Endothelial cell of umbilical vein (primary cell): ENCODE measurements at places on chromosomes 2 and 18.
A peak's percentile ranks its signal among the peaks of the same experiment; 100 is the strongest.

DNA sequence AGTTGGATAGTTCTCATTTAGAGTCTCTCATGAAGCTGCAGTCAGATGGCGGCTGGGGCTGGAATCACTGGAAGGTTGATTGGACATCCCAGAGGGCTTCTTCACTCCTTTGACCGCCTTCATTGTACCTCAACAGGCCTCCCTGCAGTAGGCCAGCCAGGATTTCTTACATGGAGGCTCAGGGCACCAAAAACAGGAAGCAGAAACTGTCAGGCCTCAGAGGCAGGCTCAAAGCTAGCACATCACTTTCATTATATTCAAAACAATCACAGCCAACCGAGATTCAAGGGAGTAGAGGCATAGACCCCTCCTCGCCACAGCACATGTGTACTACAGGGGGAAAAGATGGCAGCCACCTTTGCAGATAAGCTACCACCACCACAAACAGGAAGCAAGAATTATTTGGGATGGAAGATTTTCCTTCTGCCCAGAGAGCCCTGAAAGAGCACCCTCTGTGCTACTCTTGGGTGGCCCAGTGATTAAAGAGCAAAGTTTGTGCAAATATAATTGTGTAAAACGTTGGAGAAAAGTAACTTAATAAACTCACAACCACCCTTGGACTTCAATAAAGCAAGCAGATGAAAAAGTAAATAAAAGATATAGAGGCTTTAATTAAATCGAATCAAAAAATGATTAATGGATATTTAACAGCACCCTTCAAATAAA lies 155.3 kb downstream of the GFPT1 start:
- no peaks in the 10 kb centered on the region for H3K27me3 ChIP-seq
- H3K4me1 ChIP-seq, result no peaks in the 10 kb centered on the region
- DNase-seq, result no peak
- H3K36me3 ChIP-seq, result no peaks in the 10 kb centered on the region
- H3K4me3 ChIP-seq, result no peak overlapping the region

- peaks cover 3% of the 10 kb centered on the region for H3K27me3 ChIP-seq
- no peak overlapping the region for H3K4me3 ChIP-seq
- no peak for DNase-seq
These were observed 334.7 kb downstream of the HRH4 start for GRCh38 chr18:24795129-24795528.

GRCh38 chr18:74631623-74632350 lies 34.1 kb downstream of the ZNF407 start:
- H3K4me3 ChIP-seq, result no peak overlapping the region
- H3K27ac ChIP-seq, result peak overlapping the region; percentile 35
- no peaks in the 10 kb centered on the region for H3K36me3 ChIP-seq
- DNase-seq, result peak; percentile 61
- H3K4me1 ChIP-seq, result peaks cover 14% of the 10 kb centered on the region

- H3K4me1 ChIP-seq, result no peaks in the 10 kb centered on the region
- no peaks in the 10 kb centered on the region for H3K27me3 ChIP-seq
- DNase-seq, result no peak
- no peak overlapping the region for H3K4me3 ChIP-seq
- no peak overlapping the region for H3K27ac ChIP-seq
- H3K36me3 ChIP-seq, result no peaks in the 10 kb centered on the region
These were observed 1719.2 kb upstream of the LRRTM1 start for GRCh38 chr2:82023710-82024109.

DNA sequence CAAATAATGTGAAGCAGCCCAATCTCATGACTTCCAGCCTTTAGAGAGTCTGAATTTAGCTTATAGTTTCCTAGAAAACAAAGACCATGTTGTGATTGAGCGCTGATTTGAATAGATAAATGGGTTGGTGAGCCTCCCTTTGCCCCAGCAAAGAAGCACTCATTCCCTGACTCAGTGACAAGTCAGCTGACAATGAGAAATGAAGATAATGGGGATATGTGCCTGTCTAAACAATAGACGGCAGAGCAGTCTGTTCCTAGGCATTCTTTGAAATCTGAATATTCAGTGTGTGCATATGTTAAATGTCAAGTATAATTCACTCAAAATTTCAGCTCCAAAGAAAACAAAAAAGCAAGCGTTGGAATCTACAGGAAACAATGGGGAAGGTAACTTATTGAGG lies 34.8 kb upstream of the LINC00305 start:
- DNase-seq, result no peak
- no peaks in the 10 kb centered on the region for H3K4me1 ChIP-seq
- H3K36me3 ChIP-seq, result no peaks in the 10 kb centered on the region

- no peaks in the 10 kb centered on the region for H3K36me3 ChIP-seq
- peak; percentile 11 for DNase-seq
These were observed 33.1 kb upstream of the YPEL5 start for GRCh38 chr2:30113617-30114293.

GRCh38 chr2:102187496-102188150 lies 800 bp downstream of the IL1RL2 start:
- no peaks in the 10 kb centered on the region for H3K36me3 ChIP-seq
- no peaks in the 10 kb centered on the region for H3K27me3 ChIP-seq
- DNase-seq, result peak; percentile 40
- H3K27ac ChIP-seq, result no peak overlapping the region
- peak overlapping the region; percentile 38 for H3K4me3 ChIP-seq
- peaks cover 18% of the 10 kb centered on the region for H3K4me1 ChIP-seq

- no peak overlapping the region for H3K27ac ChIP-seq
- H3K4me3 ChIP-seq, result no peak overlapping the region
- no peak for DNase-seq
- H3K36me3 ChIP-seq, result no peaks in the 10 kb centered on the region
These were observed 144.4 kb upstream of the RNF152 start for GRCh38 chr18:62037012-62037742.

- H3K4me3 ChIP-seq, result no peak overlapping the region
- DNase-seq, result no peak
- no peaks in the 10 kb centered on the region for H3K4me1 ChIP-seq
- no peaks in the 10 kb centered on the region for H3K36me3 ChIP-seq
- H3K27ac ChIP-seq, result no peak overlapping the region
These were observed 236.8 kb downstream of the EPHA4 start for GRCh38 chr2:221335219-221335752.

- no peak within 1 kb of the TSS for H3K4me3 ChIP-seq
- no peaks in the 10 kb centered on the region for H3K4me1 ChIP-seq
- no peaks in the 10 kb centered on the region for H3K27me3 ChIP-seq
- H3K36me3 ChIP-seq, result no peaks in the 10 kb centered on the region
These were observed at the start of gene CNTNAP5 for GRCh38 chr2:124025171-124025580. CNTNAP5 (plus strand) TSS chr2:124025287; CDS start chr2:124025651, 364 bp downstream.

- H3K27me3 ChIP-seq, result no peaks in the 10 kb centered on the region
- no peaks in the 10 kb centered on the region for H3K36me3 ChIP-seq
These were observed 92.6 kb downstream of the SPATS2L start for GRCh38 chr2:200399046-200399445.

GRCh38 chr2:28055325-28055970 lies 164.9 kb downstream of the BABAM2 start:
- DNase-seq, result peak; percentile 47
- peaks cover 21% of the 10 kb centered on the region for H3K4me1 ChIP-seq
- no peaks in the 10 kb centered on the region for H3K36me3 ChIP-seq
- H3K27me3 ChIP-seq, result no peaks in the 10 kb centered on the region

DNA sequence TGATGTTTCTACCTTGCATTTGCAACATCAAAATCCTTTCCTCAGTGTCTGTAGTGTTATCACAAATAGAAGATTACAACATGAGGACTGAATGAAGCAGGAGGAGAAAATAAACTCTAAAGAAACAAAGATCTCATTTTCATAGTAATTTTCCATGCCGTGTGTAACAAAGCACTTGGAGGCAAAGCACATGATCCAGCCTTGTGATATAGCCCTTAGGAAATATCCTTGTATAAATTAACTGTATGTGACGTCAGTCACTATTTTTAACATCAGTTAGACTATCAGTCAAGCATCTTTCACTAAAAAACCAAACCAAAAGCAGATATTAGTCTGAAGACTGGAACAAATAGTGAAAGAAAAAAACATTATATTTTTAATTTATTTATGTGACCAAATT lies 492.1 kb upstream of the CNTNAP5 start:
- no peaks in the 10 kb centered on the region for H3K4me1 ChIP-seq
- H3K27ac ChIP-seq, result no peak overlapping the region
- DNase-seq, result no peak
- H3K4me3 ChIP-seq, result no peak overlapping the region
- H3K36me3 ChIP-seq, result no peaks in the 10 kb centered on the region

GRCh38 chr2:164993287-164994016 lies 38.1 kb upstream of the SLC38A11 start:
- no peaks in the 10 kb centered on the region for H3K4me1 ChIP-seq
- no peaks in the 10 kb centered on the region for H3K27me3 ChIP-seq
- H3K4me3 ChIP-seq, result no peak overlapping the region
- no peaks in the 10 kb centered on the region for H3K36me3 ChIP-seq
- no peak overlapping the region for H3K27ac ChIP-seq
- DNase-seq, result no peak

GRCh38 chr2:146597291-146597690 lies 1247.5 kb upstream of the ACVR2A start:
- H3K4me1 ChIP-seq, result no peaks in the 10 kb centered on the region
- no peak overlapping the region for H3K4me3 ChIP-seq
- no peak overlapping the region for H3K27ac ChIP-seq

GRCh38 chr2:15799432-15799827 lies 140.9 kb upstream of the MYCN start:
- no peaks in the 10 kb centered on the region for H3K27me3 ChIP-seq
- H3K27ac ChIP-seq, result no peak overlapping the region
- no peaks in the 10 kb centered on the region for H3K4me1 ChIP-seq
- no peaks in the 10 kb centered on the region for H3K36me3 ChIP-seq

- peaks cover 2% of the 10 kb centered on the region for H3K27me3 ChIP-seq
- H3K4me3 ChIP-seq, result no peak overlapping the region
- peaks cover 17% of the 10 kb centered on the region for H3K4me1 ChIP-seq
- DNase-seq, result no peak
- H3K36me3 ChIP-seq, result no peaks in the 10 kb centered on the region
These were observed 2.9 kb upstream of the LNPK start for GRCh38 chr2:176004934-176005333.

GRCh38 chr2:219199470-219200211 lies 6.9 kb upstream of the ZFAND2B start:
- no peaks in the 10 kb centered on the region for H3K4me1 ChIP-seq
- no peak overlapping the region for H3K4me3 ChIP-seq
- DNase-seq, result no peak
- H3K27ac ChIP-seq, result no peak overlapping the region

DNA sequence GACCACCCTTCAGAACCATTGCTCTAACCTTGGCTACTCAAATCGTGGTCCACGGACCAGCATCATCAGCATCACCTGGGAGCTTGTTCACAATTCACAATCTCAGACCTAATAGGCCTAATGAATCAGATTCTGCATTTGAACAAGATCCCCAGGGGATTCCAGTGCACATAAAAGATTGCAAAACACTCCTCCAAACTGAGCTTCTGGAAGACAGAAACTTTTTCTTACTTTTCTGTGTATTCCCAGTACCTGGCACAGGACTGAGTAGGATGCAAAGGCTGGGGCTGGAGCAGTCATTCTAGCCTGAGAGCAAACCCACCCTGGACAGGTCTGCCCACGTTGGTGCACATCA lies 115.1 kb upstream of the COPS8 start:
- no peaks in the 10 kb centered on the region for H3K27me3 ChIP-seq
- H3K36me3 ChIP-seq, result no peaks in the 10 kb centered on the region
- DNase-seq, result no peak
- H3K27ac ChIP-seq, result no peak overlapping the region
- H3K4me1 ChIP-seq, result peaks cover 4% of the 10 kb centered on the region

DNA sequence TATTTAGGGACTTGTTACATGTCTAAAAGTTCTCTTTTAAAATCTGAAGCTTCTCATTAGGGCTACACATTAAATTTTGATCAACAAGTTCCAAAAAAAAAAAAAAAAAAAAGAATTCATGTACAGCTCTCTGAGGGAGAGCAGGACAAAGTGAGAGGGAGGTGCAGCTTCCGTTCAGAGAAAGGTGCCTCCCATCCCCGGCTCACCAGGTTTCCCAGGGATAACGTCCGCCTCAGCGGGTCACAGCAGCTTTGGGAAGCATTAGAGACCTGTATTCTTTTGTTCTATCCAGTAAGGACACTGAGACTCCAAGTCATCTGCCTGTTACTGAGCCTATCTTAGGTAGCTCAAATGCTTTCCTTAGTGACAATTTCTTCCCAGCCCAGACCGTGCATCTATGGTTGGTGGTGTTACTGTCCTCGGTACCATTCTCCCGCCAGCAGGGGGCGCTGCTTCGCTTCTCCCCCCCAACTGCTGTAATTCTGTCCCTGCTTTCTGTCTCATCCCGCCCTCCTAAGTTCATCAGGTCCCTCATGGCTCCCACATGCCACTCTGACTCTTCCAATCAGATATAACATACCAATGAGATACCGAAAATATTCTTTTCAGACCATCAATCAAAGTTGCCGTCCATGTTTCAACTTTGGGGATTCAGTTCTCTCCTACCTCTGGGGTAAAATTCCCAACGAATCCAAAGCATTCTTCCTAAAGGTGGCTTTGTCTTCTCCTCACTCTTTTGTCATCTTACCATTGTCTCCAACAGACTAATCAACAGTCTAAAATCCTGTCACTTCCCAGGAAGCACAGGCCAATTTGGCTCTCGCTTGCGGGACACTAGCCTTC lies 466.5 kb downstream of the METTL4 start:
- DNase-seq, result peak; percentile 58
- no peaks in the 10 kb centered on the region for H3K36me3 ChIP-seq
- no peak overlapping the region for H3K4me3 ChIP-seq
- no peaks in the 10 kb centered on the region for H3K27me3 ChIP-seq
- H3K4me1 ChIP-seq, result no peaks in the 10 kb centered on the region

DNA sequence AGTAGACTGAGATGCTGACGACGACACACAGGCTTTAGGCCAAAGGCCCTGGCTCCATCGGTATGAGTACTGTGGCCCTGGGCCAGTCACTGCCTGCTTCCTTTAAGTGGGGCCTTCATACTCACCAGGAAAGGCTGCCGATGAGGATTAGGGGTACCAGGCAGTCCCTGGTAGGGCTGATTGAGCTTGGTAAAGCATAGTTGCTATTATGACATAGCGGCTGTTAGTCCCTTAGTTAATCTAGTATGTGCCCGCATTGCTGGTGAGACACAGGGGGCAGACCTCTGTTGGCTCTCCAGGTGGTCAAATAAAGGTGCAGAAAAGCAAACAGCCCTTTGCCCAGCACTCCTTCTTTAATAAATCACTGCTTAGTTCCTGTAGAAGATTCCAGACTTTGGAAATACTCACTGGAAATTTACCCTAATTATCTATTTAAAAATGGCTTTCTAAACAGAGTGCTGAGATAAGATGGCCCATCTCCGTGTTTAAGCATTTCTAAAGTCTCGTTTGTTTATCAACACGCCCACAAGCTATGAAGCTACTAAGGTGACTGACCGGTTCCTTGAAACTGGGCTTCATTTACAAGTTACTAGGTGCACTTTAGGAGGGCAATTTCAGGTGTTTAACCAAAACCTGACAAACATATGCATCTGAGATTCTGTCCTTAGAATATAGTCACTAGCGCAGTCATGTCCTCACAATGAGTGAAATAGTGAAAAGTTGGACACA lies 8.7 kb upstream of the BIN1 start:
- H3K36me3 ChIP-seq, result no peaks in the 10 kb centered on the region
- no peak for DNase-seq
- peaks cover 24% of the 10 kb centered on the region for H3K27me3 ChIP-seq
- no peak overlapping the region for H3K4me3 ChIP-seq
- H3K4me1 ChIP-seq, result no peaks in the 10 kb centered on the region

GRCh38 chr2:150426724-150427123 lies 60.7 kb downstream of the RND3 start:
- no peaks in the 10 kb centered on the region for H3K36me3 ChIP-seq
- no peak overlapping the region for H3K4me3 ChIP-seq

GRCh38 chr18:2587788-2588187 lies 16.4 kb downstream of the NDC80 start:
- no peaks in the 10 kb centered on the region for H3K27me3 ChIP-seq
- no peak overlapping the region for H3K27ac ChIP-seq
- H3K4me3 ChIP-seq, result no peak overlapping the region
- peaks cover 8% of the 10 kb centered on the region for H3K4me1 ChIP-seq
- H3K36me3 ChIP-seq, result no peaks in the 10 kb centered on the region
- no peak for DNase-seq
